Right lung (tissue), 10 donors: ENCODE measurements at places on chromosomes 6 and 20. TPM values are rescaled to one million over a fixed set of nuclear protein-coding genes. Genes with fewer than 3 reads are reported as not detected.

The MRAP2 gene
- 8.4 TPM for polyA plus RNA-seq

GRCh38 chr20:54090230-54091119 lies 20.1 kb upstream of the BCAS1 start:
- DNase-seq: no peak

DNA sequence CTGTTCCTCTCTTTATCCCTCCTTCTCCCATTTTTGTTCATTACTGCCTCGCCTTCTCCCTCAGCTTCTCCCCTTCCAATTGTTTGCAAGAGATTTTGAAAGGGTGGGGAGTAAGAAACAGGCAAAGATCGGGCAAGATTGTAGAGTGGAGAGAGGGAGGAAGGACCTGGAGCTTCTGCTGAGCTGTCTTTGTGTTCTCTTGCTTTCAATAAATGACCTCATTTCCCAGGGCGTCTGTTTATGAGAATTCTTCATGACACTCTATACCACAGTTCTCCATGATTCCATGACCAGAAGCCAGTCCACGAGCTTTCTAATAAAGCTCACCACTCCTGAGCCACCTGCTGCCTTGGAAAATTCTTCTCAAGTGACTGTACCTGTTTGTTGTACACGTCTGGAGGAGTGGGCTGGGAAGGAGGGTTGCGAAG lies 50.0 kb upstream of the PLEKHG1 start:
- no peak for DNase-seq

GRCh38 chr6:132060591-132060990 lies 109.4 kb upstream of the CCN2 start:
- no peak for DNase-seq

- DNase-seq: no peak
These were observed 217.8 kb downstream of the ANKRD60 start for GRCh38 chr20:58010666-58011065.

DNA sequence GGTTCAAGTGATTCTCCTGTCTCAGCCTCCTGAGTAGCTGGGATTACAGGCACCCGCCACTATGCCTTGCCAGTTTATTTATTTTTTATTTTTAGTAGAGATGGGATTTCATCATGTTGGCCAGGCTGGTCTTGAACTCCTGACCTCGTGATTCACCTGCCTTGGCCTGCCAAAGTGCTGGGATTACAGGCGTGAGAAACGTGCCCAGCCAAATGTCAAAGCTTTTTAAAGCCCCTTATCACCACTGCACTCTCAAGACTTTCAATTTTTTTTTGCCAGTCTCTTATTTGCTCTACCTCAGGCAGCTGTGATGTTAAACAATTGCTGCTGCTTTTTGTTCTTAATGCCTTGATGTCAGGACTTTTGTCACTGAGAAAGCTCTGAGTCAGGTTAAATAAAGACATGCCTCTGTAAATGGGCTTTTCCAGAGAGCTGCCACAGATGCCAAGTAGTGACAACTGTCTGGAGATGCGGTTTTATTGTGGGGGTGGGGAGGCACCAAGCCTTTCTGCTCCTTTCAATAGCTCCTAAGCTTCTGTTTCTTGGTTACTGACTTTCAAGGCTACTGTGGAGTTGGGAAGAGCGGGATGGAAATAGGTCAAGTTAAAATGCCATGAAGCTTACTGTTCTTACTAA lies 29.2 kb downstream of the RSPH3 start:
- DNase-seq: no peak
